ENCODE measurements at places on chromosomes 5 and 9.

- no peak for DNase-seq
Observed at GRCh38 chr5:158276692-158277091, 417.7 kb upstream of the CLINT1 start.

GRCh38 chr5:37774912-37775483 is 64.8 kb downstream of the GDNF start:
- DNase-seq: no peak

DNA sequence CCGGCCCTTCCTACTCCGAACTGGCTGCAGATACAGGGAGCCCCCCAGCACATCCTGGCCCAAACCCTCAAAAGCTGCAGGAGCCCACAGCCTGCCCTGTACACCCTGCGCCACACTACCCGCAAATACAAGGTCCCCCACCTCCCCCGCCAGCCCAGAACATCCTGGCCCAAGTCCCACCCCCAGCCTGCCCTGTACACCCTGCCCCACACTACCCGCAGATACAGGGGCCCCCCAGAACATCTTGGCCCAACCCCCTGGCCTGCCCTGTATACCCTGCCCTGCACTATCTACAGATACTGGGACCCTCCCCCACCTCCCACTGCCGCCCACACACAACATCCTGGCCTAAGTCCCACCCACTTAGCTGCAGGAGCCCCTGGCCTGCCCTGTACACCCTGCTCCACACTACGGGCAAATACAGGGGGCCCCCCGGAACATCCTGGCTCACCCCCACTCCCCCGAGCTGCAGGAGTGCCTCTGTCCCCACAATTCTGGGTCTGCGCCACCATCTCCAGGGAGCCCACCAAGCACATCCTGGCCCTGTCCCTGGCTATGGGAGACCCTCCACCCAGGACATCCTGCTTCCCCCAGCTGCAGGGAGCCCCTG is 8.3 kb downstream of the LPCAT1 start:
- DNase-seq: no peak

DNA sequence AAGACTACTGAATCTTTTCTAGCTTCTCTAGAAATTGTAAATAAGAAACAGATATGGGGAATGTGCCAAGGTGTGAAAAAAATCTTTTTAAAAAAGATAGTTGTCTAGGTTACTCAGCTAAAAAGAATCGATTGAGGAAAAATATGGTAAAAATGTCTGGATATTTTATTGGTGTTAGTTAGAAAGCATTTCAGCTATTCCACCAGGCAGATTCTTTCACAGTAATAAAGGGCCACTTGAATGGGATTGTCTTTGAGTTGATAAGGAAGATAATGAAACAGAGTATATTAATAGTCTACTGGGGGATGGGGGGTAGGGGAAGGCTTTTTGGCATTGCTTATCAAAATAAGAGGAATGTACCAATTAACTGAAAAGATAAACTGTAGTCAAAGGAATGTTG is 51.9 kb downstream of the SLIT3 start:
- no peak for DNase-seq

GRCh38 chr5:100600298-100600994 is 65.3 kb downstream of the FAM174A start:
- no peak for DNase-seq

- no peak for DNase-seq
Observed at GRCh38 chr5:43215073-43215631, 23.1 kb downstream of the NIM1K start.

GRCh38 chr5:161134956-161135355 is 282.9 kb upstream of the ATP10B start:
- DNase-seq: no peak

DNA sequence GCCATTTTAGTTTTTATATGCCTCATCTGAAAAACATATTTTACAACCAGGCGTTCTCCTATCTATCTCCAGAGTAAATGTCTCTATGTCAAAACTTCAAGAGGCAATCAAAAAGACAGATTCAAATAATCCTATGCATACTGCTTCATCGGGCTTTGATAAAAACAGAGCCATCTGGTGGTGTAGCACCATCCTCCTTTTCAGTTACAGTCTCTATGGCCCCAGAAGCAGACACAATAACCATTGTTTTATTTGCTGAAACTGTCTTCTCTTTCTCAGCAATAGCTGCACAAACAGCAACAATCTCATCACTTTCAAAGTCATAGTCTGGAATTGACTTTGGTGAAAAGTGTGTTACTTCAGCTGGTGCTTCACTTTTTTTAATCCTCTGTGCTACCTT is 36.3 kb downstream of the PTGER4 start:
- no peak for DNase-seq

DNA sequence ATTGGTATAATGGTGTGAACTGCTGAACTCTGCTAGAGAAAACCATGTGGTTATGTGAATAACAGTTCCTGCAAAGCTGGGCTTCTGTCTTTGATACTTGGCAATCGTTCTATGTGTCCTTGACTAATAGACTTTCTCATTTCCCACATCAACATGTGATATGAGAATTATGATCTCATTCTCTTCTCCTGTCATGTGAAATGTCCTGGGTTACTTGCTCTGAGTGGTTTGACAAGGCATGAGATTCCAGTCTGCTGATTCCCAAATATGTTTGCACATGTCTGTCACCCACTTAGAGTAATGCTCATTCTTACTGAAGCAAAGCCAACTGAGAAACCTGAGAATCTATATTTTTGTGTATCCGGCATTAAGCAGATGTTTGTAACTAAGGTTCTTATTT is 141.2 kb downstream of the PARP8 start:
- no peak for DNase-seq

GRCh38 chr9:81560851-81561732 is 128.3 kb downstream of the TLE1 start:
- DNase-seq: no peak

DNA sequence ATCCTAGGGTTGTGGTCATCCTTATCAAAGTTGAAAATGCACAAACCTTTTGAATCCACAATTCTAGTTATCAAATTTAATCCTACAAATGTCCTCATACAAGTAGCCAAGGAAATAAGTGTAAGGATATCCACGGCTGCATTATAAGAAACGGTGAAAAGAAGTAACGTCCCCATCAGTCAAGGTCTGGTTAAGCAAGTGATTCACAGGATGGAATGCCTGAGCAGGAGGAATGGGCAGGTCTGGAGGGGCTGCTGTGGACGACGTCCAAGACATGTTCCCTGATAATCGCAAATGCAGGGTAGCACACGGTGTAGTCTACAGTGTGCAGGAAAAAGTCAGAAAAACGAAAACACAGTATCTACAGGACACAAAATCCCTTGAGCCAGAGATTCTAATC is 118.6 kb downstream of the ADAMTS2 start:
- no peak for DNase-seq

GRCh38 chr5:92421942-92422341 is 1038.8 kb upstream of the ARRDC3 start:
- no peak for DNase-seq

DNA sequence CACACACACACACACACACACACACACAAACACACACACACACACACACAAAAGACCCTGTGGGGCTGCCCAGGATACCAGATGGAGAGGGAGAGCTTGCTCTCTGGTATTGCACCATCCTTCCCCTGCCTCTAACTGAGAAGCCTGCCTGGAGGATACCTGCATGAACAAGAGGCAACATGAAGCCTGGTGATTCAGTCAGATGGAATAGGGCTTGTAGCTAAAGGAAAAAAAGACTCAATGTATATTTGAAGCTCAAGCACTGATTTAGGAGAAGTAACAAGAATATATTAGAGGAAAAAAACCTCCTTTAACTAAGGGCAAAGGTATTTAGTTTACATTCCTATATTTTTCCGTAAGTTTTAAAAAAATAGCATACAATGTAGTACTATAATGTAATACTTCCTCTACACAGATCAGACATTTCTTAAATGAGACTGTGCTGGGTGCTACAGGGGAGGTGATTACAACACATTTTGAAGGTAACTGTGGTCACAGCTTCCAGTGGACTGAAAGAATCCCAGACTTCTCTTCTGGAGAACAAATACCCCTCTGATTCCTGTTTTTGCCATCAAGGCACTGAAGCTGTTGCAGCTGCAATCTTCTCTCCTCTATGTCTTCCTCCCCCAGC is 169.3 kb downstream of the DCP2 start:
- DNase-seq: no peak

DNA sequence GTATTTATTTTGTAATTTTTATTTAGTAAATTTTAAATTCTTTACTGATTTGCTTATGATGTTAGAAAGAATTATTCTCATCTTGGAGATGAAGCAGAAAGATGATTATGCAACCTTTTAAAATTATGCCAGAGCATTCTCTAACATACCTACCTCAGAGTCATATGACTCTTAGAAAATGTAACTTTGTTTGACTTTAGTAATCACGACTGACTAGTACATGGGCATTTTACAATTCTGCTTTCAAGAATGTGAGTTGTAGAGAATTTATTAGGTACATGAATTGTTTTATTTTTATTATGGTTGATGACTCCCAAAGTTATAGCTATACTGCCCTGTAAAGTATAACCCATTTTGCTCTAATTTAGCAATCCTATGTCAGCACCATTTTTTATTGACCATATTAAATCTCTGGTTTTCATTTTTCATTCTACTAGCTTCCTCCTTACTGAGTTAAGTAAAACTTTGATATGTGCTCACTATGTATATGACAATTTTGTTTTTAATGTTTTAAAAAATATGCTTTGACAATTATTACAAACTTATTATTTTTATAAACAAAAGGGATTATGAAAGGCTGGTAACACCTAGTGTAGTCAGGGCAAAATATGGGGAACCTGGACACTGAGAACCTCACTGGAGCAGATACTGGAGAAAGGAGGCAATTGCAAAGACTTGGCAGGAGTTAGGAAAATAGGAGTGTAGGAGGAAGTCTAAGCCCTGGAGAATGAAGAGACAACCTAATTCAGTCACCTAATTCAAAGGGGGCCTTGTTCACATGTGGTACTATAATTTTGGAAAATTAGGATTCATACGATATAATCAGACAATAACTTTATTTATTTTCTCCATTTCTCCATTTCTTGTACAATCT is 249.7 kb upstream of the DAB2 start:
- DNase-seq: no peak

GRCh38 chr5:136375920-136376319 is 10.6 kb upstream of the TRPC7 start:
- DNase-seq: no peak

DNA sequence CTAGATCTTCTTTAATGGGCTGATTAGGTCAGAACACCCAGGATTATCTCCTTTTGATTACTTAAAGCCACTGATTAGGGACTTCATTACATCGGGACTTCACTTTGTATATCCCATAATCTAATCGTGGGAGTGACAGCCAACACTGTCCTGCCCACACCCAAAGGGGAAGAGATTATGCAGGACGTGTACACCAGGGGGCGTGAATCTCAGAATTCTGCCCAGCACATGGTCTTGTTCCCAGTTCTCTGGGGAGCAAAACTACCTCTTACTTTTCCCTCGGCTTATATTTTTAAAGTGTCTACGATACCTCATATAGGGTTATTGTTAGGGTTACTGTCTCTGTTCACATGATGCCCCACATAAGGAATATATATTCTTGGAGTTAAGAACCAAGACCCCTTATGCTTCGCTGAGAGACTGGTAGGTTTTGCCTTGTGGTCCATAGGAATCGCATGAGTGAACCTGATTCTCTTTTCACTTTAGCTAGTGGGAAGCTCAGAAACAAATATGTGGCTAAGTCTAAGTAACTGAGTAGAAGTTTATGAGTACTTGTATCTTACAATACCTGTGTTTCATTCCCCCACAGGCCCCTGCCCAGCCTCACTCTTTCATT is 192.7 kb downstream of the GNA14 start:
- no peak for DNase-seq

DNA sequence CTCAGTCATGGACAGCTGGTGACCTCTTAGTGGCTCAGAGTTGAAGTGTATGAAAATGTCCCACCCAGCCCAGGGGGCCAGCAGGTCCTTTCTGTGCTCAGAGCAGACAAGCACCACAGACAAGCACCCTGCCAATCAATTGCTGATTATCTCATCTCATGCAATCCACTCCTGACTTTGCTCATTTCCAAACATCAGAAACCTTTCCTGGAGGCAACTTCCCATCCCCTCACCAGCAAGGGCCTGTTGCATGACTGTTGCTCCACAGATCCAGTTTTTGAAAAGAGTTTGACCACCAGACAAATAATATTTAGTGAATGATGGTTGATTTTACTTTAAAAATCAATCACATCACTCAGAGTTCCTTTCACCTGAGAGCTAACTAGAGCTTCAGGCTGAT is 397.3 kb upstream of the KLF4 start:
- no peak for DNase-seq

GRCh38 chr9:80964374-80964773 is 725.0 kb downstream of the TLE1 start:
- DNase-seq: no peak

- no peak for DNase-seq
Observed at GRCh38 chr5:120806202-120806601, 342.1 kb downstream of the PRR16 start.

DNA sequence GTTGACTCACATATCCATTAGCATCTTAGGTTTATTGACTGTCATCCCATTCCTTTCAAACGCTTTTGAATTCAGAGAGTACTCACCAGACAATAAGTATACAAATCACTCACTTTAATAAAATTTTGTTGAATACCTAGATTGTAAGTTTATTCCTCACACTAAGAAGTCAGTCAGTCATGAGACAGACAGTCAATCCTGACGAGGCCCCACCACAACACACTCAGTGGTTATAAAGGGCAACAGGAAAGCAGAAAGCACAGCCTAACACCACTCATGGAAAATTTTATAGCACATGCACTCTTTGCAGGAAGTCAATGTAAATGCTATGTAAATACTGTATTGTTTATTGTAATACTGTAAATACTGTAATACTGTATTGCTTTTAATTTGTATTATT is 176.3 kb upstream of the PTGER4 start:
- no peak for DNase-seq

DNA sequence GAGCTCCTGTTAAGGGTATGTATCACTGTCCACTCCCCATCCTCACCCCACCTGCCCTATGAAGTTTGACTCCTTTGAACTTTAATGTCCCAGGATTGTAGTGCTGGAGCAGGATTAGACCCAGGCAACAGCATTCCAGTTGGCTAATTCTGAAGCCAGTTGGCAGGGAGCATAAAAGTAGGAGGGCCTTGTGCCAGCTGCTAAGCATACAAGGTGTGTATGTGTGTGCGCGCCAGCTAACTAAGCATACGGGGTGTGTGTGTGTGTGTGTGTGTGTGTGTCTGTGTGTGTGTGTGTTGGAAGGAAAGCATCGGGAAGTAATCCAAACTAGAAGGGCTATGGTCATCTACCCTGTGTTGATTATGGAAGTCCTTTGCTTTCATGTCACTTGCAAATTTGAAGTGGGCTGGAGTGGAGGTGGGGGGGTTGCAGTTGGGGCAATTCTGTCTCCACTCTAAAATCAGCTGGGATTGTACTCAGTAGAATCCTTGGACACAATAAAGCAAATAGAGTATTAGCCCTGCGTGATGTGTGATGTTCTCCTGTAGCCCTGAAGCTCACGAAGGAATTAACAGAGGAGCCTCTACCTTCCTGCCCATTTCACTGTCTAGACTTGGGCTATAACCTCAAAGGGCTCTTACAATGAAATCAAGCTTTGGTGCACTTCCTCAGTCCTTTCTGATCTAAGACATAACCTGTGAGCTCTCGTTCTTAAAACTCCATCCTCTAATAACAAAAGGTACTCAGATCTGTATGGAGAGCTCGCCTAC is 26.9 kb downstream of the HMGCR start:
- no peak for DNase-seq

Data from stimulated activated CD8-positive, alpha-beta memory T cell treated with anti-CD3 and anti-CD28 coated beads, Interleukin-15, amount 100 ng/mL, for 24 hours (primary cell).